Stimulated activated CD8-positive, alpha-beta memory T cell treated with anti-CD3 and anti-CD28 coated beads, Interleukin-4, amount 100 ng/mL, for 48 hours (primary cell): ENCODE measurements at places on chromosomes 6 and 20.

DNA sequence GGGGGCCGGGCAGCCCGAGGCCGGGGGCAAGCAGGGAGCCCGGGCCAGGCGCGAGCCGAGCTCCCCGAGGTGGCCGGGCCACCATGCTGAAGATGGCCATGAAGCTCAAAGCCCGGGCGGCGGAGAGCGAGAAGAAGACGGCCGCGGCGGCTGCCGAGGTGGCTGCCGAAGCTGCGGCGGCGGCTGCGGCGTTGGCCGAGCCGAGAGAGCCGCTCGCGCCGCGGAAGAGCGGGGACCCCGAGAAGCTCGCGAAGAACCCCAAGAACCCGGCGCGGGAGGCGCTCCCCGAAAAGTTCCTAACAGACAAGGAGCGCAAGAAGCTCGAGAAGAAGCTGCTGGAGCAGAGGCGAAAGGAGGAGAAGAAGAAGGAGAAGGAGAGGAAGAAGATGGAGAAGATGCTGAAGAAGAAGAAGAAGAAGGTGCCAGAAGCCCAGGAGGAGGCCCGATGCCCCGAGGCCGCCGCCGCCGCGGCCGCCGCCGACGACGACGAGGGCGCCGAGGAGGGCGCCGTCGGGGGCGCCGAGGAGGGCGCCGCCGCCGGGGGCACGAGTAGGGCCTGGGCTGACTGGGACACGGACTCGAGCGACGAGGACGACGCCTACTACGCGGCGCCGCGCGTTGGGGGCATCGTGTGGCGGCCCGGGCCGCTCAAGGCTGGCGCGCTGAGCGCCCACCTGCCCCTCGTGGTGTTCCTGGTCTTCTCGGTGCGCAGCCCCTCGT is 37.4 kb downstream of the GNAS start:
- DNase-seq: no peak

DNA sequence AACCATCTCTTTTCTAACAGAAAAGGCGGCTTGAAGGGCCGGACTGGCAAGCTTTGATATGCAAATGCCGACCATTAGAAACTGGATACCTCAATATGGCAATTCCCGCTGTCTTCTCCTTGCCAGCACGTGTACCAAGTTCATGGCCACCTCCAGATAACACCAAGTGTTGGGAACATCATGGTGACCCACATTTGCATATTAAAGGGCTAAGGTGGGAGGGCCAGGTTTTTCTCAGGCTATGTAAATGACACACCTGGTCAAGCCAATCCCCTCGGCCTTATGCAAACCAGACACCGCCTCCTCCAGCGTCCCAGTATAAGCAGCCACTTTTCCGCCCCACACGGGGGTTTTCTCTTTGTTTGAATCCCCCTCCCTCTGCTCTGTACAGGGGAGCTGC is 110.7 kb downstream of the DACT2 start:
- no peak for DNase-seq

DNA sequence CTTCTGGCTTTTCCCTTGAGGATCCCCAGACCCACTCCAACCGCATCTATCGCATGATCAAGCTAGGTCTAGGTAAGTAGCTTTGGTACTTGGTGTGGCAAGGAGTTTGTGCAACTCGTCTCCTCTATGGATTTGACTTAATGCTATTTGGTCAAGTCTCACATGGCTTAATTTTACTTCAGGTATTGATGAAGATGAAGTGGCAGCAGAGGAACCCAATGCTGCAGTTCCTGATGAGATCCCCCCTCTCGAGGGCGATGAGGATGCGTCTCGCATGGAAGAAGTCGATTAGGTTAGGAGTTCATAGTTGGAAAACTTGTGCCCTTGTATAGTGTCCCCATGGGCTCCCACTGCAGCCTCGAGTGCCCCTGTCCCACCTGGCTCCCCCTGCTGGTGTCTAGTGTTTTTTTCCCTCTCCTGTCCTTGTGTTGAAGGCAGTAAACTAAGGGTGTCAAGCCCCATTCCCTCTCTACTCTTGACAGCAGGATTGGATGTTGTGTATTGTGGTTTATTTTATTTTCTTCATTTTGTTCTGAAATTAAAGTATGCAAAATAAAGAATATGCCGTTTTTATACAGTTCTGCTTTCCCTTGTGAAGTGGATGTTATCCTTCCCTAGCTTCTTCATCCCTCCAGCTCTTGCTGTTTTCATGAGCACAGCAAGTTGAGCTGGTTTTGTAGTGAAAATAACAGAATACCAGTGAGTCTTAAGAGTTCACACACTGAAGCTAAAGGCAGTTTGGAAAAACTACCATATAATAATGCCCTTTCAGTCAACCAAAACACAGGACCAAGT is 3.8 kb downstream of the SLC35B2 start:
- peak; percentile 80 for DNase-seq

DNA sequence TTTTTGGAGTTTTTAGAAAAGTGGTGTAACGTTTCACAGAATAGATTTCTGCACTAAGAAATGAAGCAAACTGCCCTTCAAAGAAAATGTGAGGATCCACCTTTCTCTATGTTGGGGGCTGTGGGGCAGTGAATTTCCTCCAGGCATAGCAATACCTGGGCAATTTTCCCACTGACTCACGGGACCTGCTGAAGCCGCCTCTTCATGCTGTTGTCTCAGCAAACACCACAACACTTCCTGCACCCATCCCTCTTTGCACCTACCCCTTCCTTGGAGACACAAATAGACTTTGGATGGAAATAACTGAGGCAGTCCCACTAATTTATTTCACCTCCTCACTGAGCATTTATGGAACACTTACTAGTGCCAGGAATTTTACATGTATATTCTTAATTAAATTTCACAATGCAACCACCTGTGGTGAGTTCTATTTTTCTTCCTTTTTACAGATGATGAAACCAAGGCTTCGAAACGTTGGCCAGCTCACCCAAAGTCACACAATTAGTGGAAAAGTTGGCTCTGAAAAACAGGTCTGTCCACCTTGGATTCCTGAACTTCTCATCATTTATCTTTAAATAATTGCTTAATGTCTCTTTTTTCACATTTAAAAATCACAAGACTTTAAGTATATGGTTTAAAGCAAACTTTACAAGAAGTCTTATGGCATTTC is 17.2 kb upstream of the ADGRF1 start:
- no peak for DNase-seq

GRCh38 chr6:107731422-107732319 is 92.4 kb downstream of the SCML4 start:
- DNase-seq: no peak

- no peak for DNase-seq
Observed at GRCh38 chr6:13725052-13725451, 13.4 kb upstream of the RANBP9 start.

DNA sequence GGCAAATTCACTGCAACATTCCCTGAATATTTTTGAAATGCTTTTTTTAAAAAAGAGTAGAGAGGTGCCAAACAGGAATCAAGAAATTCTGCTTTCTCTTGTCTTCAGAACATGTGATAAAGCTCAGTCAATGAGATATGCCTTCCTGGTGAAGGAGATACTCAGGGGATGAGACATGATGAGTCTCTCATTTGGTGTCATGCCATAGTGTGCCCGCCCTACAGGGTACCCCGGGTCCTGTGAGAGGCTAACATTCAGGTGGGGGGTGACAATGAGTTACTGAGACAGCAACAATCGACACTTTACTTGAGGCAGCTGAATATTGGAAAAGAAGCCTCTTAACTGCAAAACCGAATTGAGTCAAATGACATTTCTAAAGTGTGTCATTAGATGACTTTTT is 6.7 kb downstream of the CCR6 start:
- DNase-seq: no peak
